Right kidney (tissue), 9 donors: ENCODE measurements at places on chromosomes 3 and 15.
A peak's percentile ranks its signal among the peaks of the same experiment; 100 is the strongest.

- DNase-seq = no peak
Measured at GRCh38 chr15:67777773-67778172, 47.5 kb upstream of the SKOR1 start.

- no peak for DNase-seq
Measured at GRCh38 chr3:125000661-125001060, 55.1 kb downstream of the HEG1 start.

DNA sequence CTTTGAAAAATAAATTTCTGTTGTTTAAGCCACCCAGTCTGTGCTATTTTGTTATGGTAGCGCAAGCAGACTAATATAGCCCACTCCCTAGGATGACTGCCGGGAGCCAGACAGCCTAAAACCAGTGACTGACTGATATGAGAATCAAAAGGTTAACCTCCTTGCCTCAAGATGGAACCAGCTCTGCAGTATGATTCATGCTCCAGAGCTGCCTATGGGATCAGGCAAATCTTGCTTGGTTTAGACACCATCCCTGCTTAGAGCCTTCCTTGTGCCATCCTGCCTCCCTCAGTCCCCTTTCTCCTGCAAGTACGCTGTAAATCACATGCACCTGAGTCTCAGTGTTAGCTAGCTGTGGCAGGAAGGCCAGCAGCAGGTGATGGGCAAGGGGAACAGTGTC is 39.3 kb downstream of the TRANK1 start:
- DNase-seq = no peak

DNA sequence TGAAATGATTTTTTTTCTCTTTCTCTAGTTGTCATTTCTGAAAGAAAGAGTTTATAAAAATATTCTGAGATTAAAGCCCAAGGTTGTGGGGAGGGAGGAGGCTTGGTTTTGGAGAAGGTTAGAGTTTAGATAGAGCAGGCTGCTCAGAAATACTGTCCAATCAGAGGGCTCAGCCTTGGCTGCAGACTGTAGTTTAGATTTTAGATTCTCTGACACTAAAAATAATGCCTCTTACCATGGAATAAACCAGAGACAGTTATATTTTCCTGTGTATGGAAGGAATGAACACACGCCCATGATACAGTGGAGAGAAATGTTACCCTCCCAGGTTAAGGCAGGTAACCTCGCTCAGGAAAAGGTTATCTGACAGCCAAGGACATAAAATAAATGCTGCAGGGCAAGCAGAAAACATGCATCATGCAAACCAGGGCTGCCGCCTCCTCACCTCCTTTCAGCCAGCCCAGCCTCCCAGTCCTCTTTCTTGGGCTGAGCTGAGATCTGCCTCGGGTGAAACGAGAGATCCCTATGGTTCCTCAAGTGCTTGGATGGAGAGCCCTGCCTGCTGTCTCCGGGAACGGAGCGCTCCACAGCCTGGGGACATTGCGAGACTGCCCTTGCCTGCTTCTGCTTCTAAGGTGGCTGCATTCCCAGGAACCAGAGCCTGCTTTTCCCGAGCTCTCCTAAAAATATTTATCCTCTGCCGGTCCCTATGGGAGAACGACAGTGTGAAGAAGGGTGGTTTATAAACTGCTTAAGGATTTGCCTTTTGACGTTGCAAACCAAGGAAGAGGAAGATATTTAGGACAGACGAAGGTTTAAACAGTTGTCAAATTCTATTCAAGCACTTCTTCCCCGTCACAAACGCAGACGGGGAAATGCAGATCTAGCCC is 848 bp downstream of the NCEH1 start:
- DNase-seq = no peak

DNA sequence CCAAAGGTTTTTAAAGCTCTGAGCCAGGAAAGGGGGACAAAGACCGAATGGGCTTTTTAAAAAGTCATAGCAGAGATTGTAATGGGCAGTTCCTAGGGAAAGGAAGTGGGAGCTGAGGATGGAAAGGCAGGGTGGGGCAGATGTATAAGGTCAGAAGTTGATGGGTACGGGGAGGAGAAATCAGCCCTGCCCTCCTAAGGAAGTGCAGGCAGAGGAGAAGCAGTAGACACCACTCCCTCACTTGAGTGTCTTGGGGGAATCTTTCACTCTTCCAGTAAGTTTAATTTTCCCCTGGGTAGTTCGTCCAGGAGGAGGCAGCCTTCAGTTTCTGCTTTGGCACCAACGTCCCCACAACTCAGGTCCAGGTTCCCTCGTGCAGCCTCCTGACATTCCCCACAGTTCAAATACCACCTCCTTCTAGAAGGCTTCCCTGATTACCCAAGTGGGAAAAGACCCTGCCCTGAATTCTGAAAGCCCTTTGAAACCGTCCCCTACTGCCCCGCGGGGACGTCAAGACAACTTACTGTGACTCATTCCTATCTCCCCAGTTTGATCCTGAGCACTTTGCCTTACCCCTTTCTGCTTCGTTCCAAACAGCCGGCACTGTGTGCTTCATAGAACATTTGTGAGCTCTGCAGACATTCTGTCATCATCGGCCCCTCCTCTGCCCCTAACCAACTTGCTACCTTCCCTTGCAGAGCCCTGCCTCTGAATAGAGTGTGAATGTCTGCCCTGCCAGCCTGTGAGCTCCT is 14.3 kb upstream of the SRP14 start:
- no peak for DNase-seq

- no peak for DNase-seq
Measured at GRCh38 chr3:150210461-150211110, 197.5 kb upstream of the TSC22D2 start.

- no peak for DNase-seq
Measured at GRCh38 chr15:65060641-65061397, 7.0 kb downstream of the RASL12 start.

GRCh38 chr3:38149708-38150107 is 11.2 kb downstream of the MYD88 start:
- DNase-seq = no peak

- DNase-seq = no peak
Measured at GRCh38 chr3:105823149-105823867, 45.5 kb downstream of the CBLB start.

GRCh38 chr3:17833786-17834559 is 91.5 kb upstream of the TBC1D5 start:
- no peak for DNase-seq

- no peak for DNase-seq
Measured at GRCh38 chr3:16229681-16230080, 35.1 kb downstream of the DPH3 start.

- DNase-seq = peak; percentile 73
Measured at GRCh38 chr3:112293368-112294321, at the start of gene SLC9C1. TSS of gene SLC9C1 (minus strand) at chr3:112294216. CDS start at chr3:112286791, 7,425 bp downstream.

DNA sequence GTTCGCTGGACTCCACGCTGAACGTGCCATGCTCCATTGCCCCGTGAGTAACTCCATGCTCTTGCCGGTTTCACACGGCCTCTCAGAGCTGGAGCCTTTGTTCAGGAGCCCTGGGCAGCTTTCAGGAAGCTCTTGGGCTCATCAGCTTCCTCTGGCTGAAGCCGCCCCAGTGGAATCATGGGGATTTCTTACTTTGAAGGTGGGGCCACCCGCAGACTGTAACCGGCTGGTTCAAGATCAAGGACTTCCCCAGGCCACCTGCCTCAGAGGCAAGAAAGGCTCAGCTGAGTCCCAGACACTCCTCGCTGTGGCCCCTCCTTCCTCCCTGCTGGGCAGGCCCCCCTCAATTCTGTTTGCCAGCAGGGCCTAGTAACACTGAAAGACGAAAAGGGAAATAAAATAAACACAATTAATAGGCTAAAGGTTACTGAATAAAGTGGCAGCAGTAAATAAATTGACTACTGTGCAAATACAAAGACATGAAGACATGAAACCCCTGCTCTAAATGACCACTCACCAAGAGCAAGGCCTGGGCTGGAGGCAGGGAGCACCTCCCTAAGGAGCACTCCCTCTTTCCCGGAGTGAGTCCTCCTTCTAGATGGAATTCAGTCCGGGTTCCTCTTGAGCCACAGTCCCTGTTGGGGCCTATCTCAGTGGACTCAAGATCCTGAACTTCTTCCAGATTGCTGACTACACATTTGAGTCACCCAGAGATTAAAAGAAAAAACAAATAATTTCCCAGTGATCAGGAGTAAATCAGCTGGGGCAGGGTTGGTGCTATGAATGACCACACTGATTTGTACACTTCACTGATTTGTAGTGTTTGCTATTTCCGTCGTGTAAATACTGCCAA is 51.0 kb downstream of the ZDHHC19 start:
- DNase-seq = no peak

- DNase-seq = peak; percentile 51
Measured at GRCh38 chr15:57559875-57560274, 31.8 kb upstream of the MYZAP start.

DNA sequence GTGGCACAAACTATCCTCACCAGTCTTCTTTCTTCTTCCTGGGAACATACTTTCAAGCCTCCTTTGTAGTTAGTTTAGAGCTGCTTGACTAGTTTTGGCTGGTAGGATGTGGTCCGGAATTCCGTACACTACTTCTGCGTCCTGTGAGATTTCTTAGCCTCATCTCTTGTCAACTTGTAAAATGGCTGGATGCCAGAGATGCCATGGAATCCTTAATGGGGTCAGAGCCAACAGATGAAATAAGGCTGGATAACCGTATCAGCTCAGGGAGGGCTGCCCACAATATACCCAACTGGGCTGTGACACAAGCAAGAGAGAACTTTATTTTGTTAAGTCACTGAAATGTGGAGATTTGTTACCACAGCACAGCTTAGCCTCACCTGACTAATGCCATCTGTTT is 466.9 kb upstream of the MDFIC2 start:
- no peak for DNase-seq

DNA sequence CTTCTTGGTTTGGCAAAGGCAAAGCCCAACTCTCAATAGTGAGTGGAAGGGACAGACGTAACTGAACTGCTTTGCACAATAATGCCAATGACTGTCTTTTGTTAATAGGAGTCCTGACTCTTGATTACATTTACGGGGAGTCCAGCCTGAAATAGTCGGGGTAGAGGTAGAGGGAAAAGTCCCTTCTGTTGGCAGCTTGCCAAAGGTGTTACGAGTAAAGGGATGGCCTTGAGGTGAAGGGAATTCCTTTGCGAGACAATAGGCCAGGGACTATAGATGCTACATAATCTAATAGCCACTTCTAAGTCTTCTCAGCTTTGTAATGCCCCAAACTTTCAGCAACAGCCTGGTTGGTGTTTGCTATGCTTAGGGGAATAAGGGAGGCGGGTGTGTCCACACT is 2.2 kb upstream of the SENP2 start:
- no peak for DNase-seq

GRCh38 chr15:66369773-66370651 is 13.5 kb upstream of the TIPIN start:
- peak; percentile 31 for DNase-seq

GRCh38 chr3:46900007-46900292 is 22.4 kb downstream of the PTH1R start:
- DNase-seq = no peak

- DNase-seq = no peak
Measured at GRCh38 chr15:29346998-29347397, 77.4 kb upstream of the NSMCE3 start.

DNA sequence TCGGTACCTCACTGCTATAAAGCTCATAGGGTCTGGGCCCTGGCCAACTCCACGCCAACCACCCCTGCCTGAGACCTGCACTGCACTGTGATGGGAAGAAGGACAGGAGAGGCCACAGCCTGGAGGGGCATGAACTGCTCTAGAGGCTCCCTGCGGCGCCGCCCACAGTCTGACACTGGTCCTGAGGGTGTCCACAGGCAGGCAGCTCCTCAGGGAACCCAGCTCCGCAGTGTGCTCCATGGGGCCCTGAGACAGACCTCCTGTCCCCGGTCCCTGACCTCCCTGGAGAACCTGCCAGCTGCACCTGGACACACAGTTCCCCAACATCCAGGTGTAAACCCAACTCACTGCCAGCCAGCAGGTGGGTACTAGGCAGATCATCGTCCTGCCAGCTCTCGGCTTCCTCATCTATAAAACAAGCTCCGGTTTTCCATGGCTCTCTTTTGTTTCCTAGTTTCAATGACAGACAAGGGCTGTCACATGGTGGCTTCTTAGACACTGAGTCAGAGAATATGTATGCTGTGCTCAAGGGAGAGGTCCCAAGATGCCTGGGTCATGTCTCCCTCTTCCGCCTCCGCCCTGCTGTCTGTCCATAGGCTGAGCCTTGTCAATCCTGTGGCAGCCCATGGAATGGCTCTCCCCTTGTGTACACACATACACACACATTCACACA is 5.1 kb upstream of the HAPLN3 start:
- DNase-seq = no peak

GRCh38 chr3:35932995-35933394 is 293.7 kb downstream of the ARPP21 start:
- DNase-seq = no peak

GRCh38 chr3:43378066-43378935 is 92.0 kb downstream of the SNRK start:
- no peak for DNase-seq

GRCh38 chr15:75355369-75355768 is 8.5 kb downstream of the NEIL1 start:
- DNase-seq = no peak

DNA sequence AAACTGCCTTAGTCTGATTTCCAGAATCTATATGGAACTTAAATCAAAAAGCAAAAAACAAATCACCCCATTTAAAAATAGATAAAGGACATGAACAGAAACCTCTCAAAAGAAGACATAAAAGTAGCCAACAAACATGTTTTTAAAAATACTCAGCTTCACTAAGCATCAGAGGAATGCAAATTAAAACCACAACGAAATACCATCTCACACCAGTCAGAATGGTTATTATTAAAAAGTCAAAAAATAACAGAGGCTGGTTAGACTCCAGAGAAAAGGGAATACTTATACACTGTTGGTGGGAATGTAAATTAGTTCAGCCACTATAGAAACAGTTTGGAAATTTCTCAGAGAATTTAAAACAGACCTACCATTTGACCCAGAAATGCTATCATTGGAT is 367.9 kb downstream of the ZIC4 start:
- DNase-seq = no peak

GRCh38 chr3:192026661-192027060 is 565.7 kb downstream of the PYDC2 start:
- DNase-seq = no peak

GRCh38 chr15:101810456-101810855 is 1.5 kb upstream of the OR4F15 start:
- DNase-seq = no peak

DNA sequence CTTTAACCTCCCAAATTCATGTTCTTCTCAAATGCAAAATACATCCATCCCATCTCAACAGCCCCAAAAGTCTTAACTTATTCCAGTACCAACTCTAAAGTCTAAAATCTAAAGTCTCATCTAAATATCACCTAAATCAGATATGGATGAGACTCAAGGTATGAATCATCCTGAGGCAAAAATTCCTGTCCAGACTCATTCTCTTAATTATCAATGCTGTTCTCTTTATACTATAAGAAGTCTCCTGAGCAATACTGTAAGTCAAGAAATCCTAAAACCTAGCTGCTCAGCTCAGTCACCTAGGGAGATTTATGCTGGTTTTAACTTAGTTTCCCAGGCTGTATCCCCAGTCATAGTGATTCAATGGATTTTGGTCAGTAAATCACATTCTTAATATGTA is 11.1 kb downstream of the RAD18 start:
- no peak for DNase-seq

- peak; percentile 9 for DNase-seq
Measured at GRCh38 chr3:121431726-121432517, 113.9 kb downstream of the POLQ start.
